ENCODE measurements at places on chromosomes 5 and 9.
A peak's percentile ranks its signal among the peaks of the same experiment; 100 is the strongest.

DNA sequence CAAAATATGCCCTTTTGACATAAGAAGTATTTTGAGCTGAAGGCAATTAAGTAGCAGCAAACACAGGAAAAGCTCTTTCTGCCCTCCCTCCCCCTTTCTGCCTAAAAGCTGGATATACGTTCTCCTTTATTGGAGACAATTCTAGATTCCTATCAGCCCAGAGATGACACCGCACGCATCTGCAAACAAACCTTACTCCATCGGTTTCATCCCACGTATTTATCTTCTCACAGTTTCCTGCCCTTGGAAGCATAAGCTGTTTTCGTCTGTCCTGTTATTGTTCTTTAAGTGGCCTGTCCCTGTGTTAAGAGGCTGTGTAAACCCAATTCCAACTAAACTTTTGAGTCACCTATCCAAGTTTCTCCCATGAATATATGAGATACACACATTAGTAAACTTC lies 11.8 kb downstream of the TBC1D9B start:
- no peak for DNase-seq

GRCh38 chr5:180960209-180960608 lies 28.4 kb upstream of the BTNL3 start:
- DNase-seq, result no peak

DNA sequence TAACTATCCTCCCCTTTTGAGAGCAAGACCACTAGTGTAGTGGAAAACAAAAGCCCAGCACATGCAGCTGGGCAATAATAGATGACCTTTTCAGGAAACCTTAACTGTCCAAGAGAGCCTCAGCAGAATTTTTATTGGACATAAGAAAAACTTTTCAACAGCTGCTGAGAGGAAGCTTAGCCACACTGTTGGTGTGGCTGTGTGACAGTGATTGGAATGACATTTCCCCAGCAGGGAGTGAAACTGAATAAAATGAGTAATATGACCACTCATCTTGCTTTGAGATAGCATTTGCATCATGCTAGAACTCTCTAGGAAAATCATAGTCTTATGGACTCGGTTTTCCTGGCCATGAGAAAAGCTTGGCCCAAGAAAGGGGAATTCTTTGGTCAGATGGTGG lies 687.8 kb downstream of the SLCO4C1 start:
- DNase-seq, result no peak

GRCh38 chr9:2469681-2470221 lies 151.8 kb upstream of the VLDLR start:
- DNase-seq, result no peak

GRCh38 chr5:19751326-19751725 lies 236.7 kb downstream of the CDH18 start:
- no peak for DNase-seq

GRCh38 chr5:87361536-87362213 lies 51.1 kb downstream of the CCNH start:
- DNase-seq, result no peak

DNA sequence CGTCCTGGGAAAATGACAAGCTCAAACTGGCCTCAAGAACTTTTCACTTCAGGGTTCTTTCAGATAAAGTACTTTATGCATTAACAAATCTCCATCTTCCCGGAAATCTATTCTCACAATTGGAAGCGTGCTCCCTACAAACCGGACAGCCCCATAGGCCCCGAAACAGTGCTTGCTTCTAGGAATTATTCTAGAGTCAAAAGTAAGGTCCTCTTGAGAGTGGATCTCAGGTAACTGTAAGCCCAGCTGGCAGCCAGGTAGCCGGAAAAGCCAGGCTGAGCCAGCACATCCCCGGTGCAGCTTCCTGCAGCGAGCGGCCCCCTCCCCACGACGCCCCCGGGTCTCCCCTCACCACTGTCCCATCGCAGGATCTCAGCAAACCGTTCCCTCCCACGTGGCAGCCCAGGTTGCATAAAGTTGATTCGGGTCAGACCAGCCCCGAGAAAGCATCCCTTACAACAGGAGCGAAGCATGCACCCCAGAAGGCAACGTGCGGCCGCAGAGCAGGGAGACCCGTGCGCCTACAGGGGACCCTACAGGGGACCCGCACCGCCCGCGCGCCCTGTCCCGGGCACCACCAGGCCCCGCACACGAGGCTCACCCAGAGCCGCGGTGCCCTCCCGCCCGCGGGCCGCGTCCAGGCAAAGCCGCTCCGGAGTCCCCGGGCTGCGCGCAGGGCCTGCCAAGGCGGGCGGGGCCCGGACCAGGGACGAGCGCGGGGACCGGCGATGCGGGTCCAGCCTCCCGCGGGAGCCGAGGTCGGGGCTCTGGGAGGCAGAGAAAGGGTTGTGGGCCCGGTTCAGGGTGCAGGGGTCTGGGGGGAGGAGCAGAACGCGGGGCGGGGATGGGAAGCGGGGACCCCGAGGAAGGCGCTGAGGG lies 920 bp downstream of the LPCAT1 start:
- DNase-seq, result no peak

- no peak for DNase-seq
These were observed 333.9 kb downstream of the DIRAS2 start for GRCh38 chr9:90308691-90309090.

DNA sequence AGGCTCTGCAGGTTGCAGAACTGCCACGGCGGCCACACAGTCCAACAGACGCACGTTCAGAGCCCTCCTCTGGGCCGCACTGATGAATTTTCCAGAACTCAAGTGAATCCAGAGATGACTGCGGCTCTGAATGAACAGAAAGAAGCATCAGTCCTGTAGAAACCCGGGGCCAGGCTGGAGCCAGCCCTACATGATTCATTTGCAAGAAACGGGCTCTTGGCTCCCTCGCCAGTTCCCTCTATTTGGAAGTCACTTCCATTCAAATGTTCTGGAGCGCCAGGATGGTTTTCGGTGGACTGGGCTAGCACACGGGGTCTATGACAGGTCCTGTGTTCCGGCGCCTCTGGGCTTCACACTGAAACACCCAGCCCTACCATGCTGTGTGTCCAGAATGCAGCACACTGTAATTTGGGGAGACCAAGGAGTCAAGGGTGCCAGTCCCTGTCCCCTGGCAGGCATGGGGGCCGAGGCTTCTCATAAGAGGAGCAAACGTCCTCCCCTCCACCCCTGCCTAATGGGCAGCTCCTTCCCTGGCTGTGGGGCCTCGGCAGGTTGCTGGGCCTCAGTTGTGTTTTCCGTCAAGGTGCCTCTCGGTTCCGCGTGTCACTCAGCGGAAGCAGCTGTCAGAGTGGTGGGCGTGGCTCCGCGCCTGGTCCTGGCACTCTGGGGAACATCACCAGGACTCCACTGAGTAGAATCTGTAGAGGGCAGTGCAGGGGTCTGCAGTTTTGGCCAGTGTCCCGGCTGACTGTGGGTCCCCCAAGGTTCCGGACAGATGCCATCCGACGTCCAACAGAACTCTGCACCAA lies 18.1 kb upstream of the COL5A1 start:
- DNase-seq, result no peak

DNA sequence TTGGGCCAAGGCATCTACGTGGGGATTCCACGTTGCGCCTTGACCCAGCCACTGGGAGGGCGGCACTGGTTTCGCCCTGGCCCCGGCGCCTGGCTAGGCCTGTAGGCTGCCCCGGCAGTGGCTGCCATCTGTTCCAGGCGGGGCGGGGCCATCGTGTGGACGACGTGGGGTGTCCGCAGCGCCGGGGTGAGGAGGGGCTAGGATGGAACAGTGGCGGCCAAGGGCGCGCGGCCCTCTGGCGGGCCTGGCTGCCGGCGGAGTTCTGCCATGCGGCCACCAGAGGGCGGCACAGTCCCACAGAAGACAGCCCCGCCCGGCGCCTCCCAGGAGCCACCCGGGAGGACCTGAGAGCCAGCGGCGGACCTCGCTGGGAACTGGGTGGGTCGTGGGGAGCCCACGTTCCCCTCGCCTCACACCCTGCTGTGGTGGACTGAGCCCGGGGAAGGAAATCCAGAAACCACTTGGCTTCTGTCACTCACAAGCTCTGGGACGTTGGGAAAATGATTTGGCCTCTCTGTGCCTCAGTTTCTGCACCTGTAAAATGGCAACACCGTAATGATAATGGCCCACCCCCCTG lies 22.6 kb upstream of the RAPGEF1 start:
- DNase-seq, result peak; percentile 76

DNA sequence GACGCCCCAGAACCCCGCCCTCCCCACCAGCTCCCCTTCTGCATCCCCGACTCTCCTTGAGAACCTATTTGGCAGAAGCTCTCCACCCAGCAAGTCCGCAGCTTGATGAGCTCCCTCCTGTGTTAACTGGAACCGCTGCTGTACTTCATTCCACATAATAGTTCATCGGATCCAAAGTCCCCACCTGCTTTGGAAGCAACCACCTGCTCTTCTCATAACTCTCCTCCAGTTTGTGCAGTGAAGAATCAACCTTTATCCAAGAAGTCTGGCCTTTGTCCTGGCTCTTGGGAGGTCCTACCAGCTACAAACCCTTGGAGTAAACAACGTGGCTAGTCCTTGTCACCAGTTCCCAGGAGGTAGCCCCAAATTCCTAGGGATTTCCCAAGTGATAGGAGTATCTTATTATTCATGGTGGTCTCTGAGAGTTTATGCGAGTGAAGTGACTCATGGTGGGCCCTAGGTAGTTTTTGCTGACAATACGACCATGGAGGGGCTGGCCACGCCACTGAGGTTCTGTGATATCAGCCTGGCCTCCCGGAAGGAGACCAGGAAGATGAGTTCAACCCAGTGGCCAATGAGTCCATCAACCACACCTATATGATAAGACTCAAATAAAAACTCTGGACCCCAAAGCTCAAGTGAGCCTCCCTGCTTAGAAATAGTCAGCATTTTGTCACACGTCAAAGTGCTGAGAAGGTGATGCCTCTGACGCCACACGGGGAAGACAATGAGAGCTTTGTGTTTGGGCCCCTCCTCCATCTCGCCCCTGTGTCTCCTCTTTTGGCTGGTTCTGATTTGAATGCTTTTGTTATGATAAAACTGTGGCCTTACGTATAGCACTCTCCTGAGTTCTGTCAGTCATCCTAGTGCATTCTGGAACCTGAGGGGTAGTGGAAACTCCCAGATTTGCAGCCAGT lies 3.6 kb upstream of the IL4 start:
- DNase-seq, result no peak

GRCh38 chr5:116402235-116402634 lies 172.4 kb downstream of the SEMA6A start:
- no peak for DNase-seq

DNA sequence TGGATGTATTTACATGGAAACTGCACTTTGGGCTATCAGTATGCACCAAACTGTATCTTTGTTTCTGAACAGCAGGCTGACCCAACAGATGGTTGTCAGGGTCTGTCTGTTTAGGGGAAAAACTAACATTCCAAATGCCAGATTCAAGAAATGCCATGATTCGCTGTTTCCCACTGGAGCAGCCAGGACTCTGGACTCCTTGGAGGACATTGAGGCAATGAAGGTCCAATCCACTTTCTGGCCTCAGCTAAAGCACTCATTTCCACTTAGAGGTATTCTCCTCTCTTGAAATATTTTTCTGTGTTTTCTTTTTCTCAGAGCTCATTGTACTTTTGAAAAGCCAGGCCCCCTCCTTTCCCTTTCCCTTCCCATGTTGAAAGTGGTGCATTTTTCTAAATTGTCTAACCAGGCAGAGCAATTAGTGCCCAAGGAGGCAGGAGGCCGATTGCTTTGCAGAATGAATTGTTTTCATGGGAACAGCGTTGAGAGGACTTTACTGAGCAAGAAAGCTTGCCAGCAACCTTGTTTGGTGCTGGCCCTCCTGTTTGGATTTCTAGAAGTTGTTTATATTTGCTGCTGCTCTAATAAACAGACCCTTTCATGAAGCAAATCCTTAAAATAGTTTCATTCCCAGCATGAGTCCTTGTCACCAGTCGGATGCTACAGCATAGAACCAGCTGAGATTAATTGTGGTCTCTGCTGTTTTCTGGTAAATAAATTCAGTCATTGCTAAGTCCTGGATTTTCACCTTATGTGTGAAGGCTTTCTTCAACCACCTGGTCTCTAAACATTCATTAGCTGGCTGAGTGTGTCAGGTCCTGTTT lies 132.8 kb upstream of the TAF11L2 start:
- DNase-seq, result no peak

DNA sequence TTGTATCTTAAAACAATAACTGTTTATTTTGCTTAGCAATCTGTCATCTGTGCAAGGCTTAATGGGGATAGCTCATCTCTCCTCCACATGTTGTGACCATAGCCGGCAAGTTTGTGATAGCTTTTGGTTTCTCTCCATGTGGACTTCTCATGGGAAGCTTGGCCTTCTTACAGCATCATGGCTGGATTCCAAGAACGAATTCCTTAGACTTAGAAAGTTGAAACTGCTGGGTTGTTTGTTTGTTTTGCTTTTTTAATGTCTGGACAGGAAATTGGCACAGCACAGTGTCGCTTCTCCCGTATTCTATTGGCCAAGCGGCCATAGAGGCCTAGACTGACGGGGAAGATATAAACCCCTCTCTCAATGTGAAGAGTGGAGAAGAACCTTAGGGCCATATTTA lies 61.0 kb upstream of the PRDM9 start:
- DNase-seq, result no peak

DNA sequence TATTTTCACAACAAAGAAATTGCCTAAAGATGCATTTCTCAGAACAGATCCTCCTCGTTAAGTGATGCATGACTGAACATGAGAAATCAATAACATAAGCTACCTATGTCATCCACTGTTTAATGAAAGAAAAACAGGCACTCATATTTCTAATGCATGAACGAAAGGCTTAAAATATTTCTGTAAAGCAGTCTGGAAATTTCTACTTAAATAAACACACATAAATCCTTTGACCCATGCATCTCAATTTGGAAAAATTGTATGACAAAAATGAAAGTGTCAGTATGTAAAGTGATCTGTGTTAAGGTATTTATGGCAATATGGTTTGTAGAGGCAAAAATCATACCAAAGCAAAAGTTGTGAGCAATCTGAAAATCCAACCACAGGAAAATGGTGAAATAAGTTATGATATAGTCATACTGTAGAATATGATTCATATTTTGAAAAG lies 399.2 kb upstream of the GRAMD2B start:
- no peak for DNase-seq

GRCh38 chr9:127209220-127209619 lies 55.4 kb upstream of the GARNL3 start:
- DNase-seq, result no peak

- no peak for DNase-seq
These were observed 46.5 kb downstream of the P4HA2 start for GRCh38 chr5:132181011-132181629.

DNA sequence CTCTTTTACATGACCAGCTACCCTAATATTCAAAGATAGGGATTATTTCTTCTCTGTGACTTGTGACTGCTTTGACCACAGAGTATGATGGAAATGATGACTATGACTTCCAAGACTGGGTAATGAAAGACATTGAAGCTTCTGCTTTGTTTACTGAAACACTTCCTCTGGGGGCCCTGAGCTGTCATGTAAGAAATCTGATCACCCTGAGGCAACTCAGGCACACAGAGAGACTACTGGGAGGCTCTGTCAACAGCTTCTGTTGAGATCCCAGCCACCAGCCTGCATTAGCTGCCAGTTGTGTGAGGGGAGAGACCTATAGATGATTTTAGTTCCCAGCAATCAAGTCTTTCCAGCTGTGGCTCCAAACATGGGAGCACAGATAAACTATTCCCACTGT lies 76.5 kb downstream of the KCTD16 start:
- DNase-seq, result no peak

DNA sequence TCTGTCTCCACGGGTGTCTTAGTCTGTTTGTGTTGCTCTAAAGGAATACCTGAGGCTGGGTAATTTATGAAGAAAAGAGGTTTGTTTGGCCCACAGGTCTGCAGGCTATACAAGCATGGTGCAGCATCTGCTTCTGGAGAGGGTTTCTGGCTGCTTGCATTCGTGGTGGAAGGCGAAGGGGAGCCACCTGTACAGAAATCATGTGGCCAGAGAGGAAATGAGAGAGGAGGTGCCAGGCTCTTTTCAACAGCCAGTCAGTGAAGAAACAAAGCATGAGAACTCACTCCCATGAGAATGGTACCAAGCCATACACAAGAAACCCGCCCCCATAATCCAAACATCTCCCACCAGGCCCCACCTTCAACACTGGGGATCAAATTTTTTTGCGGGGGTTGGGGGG lies 53.4 kb downstream of the PFDN1 start:
- DNase-seq, result no peak
